ENCODE measurements at places on chromosomes 12 and 14.
A peak's percentile ranks its signal among the peaks of the same experiment; 100 is the strongest.

- DNase-seq: no peak
Measured at GRCh38 chr12:124544311-124544970, 23.0 kb downstream of the NCOR2 start.

GRCh38 chr12:98738539-98738938 is 93.4 kb downstream of the APAF1 start:
- no peak for DNase-seq

GRCh38 chr12:94875525-94875924 is 128.0 kb downstream of the NDUFA12 start:
- DNase-seq: peak; percentile 6

DNA sequence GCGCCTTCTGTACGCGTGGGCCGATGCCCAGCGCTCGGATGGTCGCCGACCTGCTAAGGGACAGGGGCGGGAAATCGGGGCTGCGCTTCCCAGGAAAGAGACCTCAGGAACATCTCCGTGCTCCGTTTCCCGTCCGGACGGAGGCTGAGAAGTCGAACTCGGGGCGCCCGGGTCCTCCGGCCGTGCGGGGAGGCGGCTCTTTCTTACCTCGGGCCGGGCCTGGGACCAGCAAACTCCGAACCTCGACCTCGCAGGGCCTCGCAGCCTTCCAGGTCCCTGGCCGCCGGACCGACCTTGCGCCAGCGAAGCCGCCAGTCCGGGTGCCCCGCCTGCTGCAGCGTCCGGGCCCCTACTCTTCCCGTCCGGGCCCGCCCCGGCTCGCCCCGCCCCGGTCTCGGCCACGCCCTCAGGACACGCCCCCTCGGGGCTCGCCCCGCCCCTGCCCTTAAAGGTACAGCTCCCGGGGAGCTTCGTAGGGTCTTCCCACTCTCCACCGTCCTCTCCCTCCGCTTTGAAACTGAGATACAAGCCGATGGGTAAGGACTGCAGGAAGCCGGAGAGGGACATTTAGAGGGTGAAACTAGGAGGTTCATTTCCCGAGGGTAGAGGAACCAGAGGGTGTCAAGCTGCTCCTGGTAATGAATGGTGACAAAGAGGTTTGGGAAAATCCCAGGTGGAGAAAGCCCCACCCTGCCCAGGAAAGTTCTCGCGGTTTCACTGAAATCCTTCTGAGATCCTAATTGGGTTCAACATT is at the start of gene SLC8B1:
SLC8B1 (minus strand) TSS at position 324 of the 754 bp plus-strand sequence. CDS start 2,231 bp downstream, outside the sequence.
- peak; percentile 64 for DNase-seq

DNA sequence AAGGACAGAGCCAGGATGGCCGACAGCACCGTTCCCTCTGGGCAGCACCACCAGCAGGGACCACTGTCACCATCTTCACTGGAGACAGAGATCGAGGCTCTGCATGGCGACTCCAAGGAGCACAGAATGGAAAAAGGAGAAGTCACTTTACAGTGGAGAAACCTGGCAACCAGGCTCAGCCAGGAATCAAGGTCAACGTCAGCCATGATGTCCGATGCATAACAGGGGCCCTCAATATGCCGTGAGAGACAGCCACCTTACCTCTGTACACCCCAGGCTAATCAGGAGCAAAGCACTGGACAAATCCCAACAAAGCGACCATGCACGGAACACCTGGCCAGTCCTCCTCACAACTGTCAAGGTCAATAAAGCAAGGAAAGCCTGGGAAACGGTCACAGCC is 20.6 kb upstream of the SFSWAP start:
- no peak for DNase-seq

- DNase-seq: no peak
Measured at GRCh38 chr12:51980809-51981127, 26.0 kb upstream of the TAMALIN start.

DNA sequence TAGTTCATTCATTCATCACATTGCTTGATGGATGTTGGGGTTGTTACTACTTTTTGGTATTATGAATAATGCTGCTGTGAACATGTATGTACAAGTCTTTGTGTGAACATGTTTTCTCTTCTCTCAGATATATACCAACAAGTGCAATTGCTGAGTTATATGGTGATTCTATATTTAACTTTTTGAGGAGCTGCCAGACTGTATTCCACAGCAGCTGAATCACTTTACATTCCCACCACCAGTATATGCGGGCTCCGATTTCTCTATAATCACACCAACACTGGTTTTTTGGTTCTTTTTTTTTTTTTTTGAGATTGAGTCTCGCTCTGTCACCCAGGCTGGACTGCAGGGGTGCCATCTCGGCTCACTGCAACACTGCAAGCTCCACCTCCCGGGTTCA is 22.2 kb upstream of the PLEKHG6 start:
- DNase-seq: no peak

DNA sequence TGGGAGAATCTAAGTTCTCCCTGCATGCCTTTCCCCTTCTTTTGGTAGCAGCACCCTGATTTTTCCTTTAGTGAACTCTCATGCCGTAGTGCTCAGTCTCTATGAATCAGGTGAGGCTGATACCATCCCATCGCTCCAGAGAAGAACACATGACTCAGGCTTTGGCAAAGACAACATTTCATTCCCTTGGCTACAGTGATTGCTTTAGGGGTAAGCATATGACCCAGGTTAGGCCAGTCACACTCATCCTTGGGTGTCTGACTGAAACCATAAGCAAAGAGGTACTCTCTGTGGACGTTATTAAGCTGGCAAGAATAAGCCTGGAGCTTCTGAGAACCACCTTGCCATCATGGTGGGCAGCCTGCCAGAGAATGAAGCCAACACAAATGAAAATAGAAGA is 141.8 kb downstream of the MYRFL start:
- no peak for DNase-seq

DNA sequence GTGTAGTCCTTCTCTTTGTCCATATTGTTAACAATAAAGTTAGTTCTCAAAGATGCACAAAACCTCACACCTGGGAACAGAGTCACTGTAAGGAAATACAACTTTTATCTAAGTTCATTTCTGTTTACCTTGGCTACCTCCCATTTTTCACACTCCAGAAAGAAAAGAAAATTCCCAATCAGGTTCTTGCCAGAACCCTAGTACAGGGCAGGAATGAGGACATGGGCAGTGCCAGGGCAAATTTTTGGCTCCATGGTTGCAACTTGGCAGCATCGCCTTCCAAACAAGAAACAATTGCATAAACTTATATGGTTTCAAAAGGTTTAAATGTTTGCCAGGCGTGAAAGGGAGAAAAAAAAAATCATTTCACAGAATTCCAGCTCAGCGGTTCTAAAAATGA is 296.3 kb upstream of the PRKD1 start:
- no peak for DNase-seq

DNA sequence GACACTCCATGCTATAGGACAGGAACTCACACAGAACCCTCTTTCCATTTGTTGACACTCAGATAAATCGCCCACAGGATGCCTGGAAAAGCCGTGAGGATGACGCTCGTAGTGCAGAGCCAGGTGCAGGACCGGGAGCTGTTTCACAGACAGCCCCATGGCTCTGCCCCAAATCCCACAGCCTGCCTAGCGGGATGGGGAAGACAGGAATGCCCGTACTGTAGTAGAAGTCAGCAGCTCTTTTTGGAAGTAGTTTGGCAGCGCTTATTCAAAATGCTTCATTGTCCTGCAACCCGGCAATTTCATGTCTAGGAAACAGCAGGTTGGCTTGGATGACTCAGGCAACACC is 41.6 kb downstream of the JAG2 start:
- DNase-seq: no peak

DNA sequence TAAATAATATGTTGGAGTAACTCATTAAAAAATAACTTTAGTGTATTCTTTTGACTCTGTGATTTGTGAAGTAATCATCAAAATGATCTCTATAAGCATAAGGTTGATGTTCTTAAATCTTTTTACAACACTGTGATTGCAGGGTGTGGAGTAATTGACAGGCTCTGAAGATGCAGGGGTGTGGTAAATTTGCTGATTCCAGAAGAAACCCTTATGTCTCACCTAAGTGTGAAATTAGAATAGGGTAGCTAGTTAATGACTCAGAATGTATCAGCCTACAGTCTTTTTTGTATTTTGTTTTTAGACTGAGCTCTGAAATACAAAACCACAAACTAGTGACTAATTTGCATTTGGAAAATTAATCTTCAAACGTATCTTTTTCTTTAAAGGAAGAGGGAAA is 5.9 kb downstream of the PRPF39 start:
- DNase-seq: no peak

- no peak for DNase-seq
Measured at GRCh38 chr12:2111826-2112225, 59.0 kb downstream of the CACNA1C start.

- no peak for DNase-seq
Measured at GRCh38 chr14:53963320-53964227, 6.9 kb upstream of the BMP4 start.

- DNase-seq: no peak
Measured at GRCh38 chr14:20386276-20386855, 26.9 kb downstream of the TEP1 start.

- no peak for DNase-seq
Measured at GRCh38 chr12:43029971-43030370, 440.4 kb upstream of the PRICKLE1 start.

GRCh38 chr14:77339407-77339806 is 18.6 kb downstream of the GSTZ1 start:
- DNase-seq: no peak

DNA sequence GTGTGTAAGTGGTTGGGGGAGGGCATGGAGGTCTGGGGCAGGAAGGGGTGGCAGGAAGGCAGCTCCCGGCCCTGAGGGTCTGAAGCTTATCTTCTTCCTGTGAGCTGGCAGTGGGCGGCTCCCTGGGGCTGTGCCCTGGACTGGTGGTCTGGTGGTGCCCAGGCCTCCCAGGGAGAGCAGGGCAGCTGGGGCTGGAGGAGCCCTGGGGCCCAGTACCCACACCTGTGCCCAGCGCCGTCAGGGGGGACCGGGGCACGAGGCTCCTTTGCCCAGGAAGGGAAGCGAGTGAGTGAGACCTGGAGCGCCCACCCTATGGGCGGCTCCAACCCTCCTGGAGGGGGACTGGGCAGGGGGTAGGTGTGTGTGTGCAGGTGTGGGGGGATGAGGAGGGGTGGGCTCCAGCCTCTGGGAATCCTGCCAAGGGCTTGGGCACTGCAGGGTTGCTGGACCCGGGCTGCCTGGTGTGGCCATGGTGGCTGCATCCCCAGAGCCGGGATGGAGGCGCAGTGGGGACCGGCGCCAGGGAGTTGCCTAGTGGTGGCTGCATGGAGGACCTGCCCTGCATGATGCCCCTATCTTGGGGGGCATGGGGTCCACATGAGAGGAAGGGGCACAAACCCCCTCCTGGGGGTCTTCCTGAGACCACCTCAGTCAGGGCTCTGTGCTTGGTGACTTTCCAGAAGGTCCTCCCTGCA is 353.6 kb downstream of the TMEM121 start:
- no peak for DNase-seq

GRCh38 chr14:51660741-51661140 is 9.0 kb downstream of the FRMD6 start:
- DNase-seq: no peak

GRCh38 chr14:22112004-22112403 is 438.4 kb upstream of the OR4E1 start:
- no peak for DNase-seq

DNA sequence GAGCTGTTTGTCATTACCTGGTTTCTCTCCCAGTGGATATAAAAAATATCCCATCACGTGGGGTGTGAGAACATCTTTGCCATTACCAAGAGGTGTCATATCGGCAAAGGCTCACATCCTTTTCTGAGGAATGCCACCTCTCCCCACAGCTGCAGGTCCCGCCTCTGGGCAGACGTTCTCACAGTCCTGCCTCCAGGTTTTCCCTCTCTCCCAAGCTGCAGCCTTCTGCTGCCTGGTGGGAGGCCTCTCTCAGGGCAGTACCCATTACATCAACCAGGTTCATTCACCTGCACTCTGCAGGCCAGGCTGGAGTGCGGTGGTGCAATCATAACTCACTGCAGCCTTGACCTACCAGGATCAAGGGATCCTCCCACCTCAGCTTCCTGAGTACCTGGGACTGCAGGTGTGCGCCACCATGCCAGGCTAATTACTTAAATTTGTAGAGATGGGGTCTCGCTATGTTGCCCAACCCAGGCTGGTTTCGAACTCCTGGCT is 15.0 kb upstream of the TMEM119 start:
- DNase-seq: no peak

DNA sequence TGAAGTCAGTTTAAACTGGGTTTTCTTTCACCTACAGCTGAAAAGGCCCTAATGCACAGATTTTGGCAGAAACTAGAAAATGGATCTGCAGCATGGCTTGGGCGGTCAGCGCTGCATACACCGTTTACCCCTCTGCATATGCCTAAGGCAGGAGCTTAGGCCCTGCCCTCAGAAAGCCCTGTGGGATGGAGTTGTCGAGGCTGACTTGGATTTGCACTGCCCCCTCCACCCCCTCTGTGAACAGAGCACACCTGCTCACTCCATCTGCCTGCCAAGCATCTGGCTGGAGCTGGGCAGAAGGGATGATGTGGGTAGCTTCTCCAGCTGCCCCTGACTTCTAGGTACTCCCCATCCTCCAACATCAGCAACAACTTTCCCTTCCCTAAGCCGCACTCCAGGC is 41.9 kb downstream of the TTC7B start:
- no peak for DNase-seq

DNA sequence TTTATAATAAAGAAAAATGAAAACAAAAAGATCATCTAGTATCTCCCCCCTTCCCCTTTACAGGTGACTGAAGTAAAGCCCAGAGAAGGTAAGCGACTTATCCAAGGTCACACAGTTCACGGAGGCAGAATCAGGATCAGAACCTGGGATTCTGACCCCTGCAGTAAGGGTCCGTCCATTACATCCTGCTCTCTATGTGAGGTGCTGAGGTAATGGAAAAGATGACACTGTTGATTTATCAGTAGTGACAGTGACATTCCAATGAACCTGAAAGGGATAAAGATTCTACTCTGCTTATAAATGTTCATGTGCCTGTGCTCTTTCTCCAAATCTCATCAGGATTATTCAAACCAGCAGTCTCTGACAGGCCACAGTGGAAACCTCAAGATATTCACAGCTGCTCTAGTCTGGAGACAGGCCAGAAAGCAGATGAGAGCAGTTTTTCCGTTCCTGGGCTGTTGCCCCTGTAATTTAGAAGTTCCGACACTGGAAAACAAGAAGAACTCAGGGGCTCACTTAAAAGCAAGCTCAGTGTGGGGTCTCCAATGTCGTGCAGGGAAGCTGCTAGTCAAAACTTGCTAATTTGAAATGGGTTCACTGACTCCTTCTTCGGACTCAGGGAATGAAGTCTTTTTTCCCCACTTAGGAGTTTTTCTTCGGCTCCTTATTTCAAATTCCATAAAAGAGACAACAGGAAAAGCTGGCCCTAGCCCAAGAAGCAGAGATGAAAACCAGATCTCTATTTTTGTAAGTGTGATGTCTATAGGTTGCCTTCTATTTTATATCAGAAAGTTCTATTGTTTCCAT is 131.8 kb upstream of the EEA1 start:
- peak; percentile 29 for DNase-seq

DNA sequence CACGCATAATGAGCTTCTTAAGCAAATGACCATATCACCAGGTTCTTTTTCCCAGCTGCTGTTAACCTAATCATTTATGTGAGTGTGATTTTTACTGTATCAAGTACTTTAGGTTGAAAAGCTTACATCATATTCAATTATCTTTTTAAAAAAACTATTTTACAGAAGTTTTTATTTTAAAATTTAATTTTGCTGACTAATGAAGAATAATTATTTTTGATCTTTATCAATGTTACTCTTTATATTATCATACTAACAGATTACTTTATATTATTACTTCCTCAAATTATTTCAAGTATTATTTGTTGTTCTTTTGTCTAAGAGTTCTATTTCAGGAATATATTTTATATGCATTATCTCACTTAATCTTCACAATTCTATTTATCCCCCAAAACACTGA is 236.3 kb downstream of the CPNE8 start:
- DNase-seq: no peak

GRCh38 chr12:28390206-28390605 is 199.9 kb downstream of the CCDC91 start:
- DNase-seq: no peak

All from NCI-H1105 (cell line).